Substantia nigra (tissue), 51 donors: ENCODE measurements at places on chromosomes 1 and 21.

DNA sequence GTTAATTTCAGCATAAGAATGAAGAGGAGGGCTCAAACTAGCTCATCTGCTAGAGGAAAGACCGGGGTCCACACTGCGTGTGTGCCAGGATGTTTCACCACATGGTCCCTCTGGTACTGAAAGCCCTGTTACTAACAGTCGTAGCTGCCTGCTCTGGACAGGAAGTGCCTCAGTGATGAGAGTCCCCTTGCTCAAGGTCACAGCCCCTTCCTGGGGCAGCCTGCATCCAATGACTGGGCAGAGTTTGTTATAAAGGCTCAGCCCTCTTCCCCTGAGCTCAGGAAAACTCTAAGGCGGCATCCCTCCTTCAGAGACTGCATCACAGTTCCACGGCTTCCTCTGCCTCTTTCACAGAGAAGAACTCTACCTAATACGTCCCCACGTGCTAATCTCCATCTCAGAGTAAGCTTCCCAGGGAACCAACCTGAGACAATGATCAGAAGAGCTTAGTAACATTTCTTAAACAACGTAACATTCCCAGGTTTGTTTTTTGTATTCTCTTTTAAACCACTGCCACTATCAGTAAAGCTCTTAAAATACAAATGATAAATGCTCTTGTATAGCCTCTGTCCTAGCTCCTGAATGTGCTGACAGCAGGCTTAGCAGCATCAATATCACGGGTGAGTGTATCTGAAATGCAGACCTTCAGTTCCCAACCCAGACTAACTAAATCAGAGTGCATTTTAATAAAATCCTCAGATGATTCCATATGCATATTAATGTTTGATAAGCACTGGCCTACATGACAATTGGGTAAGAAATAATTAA lies 38.0 kb upstream of the ATP1A1 start:
- DNase-seq, result no peak

DNA sequence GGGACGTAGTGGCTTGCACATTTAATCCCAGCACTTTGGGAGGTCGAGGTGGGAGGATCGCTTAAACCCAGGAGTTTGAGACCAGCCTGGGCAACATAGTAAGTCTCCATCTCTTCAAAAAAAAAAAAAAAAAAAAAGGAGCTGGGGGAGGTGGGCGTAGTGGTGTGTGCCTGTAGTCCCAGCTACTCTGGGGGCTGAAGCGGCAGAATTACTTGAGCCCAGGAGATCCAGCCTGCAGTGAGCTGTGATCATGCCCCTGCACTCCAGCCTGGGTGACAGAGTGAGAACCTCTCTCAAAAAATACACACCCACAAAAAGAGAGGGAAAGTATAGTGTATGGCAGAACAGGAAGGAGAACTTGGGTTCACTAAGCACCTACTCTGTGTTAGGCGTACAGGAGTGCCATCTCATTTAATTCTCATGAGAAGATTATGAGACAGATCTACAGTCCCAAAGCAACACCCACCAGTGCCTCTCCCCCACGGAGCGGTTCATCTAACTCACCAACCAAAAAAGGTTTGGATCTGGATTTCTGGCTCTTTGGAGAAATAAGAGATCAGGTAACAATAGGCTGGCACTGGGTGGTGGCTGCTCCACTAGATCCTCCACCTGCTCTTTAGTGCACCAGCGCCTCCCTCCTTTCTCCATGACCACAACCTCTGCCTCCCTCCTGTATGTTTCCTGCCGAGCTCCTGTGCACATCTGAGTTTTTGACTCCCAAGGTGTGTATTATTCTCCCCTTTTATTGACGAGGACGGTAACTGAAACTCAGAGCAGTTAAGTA lies 1.4 kb upstream of the TRAF5 start:
- DNase-seq, result no peak

DNA sequence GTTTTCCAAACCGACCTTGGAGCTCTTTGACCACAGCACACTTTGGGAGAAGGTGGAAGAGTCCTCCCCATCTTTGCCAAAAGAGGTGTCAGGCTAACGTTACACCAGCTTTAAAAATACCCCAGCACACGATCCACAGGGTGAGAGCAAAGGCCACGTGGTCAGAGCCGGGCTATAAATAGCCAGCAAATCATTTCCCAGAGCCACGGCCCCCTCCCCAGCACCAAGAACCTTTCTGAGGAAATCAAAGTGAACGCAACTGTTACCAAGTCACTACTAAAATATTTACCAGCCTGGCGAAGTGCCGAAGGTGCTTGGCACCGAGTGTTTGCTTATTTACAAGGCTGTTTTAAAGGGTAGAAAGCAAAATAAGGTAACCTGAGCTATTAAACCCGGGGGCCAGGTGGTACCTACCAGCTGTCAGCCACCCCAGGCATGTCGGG lies 72.4 kb downstream of the CASZ1 start:
- no peak for DNase-seq

DNA sequence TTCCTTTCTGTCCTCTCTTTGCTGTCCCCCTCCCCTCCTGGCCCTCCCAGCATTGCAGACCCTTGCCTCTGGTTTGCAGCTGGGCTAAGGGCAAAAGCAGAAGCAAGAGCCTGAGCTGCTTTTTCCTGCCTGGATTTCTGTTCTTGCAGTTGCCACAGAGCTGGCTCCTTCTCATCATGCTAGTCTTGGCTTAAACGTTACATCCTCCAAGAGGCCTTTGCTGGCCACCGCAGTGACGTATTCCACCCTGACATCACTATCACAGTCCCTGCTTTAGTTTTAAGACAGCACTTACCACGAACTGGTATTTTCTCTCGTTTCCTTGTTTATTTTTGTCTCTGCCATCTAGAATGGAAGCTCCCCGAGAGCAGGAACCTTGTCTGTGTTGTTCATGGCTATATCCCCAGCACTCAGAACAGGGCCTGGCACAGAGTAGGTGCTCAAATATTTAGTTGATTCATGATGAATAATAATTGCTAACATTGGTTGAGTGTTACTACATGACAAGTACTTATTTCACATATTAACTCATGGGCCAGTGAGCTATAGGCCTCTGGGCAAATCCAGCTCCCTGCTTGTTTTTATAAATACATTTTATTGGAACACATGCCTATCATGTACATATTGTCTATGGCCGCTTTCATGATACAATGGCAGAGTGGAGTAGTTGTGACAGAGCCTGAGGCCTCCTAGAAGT lies 13.2 kb upstream of the CSF1 start:
- DNase-seq, result no peak

GRCh38 chr21:30718239-30718909 lies at the start of gene KRTAP21-3:
Gene KRTAP21-3 (minus strand): TSS chr21:30718777. CDS start chr21:30718759, 18 bp downstream.
- no peak for DNase-seq

DNA sequence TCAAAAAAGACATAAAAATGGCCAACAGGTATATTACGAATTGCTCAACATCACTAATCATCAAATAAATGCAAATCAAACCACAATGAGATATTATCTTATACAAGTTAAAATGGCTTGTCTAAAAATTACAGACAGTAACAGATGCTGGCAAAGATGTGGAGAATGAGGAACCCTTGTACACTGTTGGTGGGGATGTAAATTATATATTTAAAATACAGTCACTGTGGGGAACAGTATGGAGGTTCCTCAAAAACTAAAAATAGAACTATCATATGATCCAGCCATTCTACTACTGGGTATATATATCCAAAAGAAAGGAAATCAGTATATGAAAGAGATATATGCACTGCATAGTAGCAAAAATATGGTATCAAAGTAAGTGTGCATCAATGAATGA lies 1037.2 kb upstream of the B3GALT2 start:
- no peak for DNase-seq

DNA sequence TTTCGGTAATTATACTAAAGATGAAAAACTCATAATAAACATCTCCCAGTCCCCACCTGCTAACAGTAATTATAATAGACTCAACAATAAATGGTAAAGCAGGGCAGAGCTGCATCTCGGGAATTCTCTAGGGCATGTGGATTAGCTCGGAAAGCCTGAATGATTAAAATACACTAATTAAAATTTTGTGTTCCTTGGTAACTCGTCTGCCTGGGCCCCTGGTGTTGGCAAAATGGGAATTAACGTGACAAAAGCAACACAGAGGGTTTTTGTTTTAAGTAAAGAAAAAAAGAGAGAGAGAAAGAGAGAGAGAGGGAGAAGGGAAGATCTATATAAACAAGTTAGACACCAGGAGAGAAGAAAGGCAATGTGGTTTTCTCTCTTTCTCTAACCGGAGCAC lies 62.1 kb downstream of the CASZ1 start:
- DNase-seq, result no peak

GRCh38 chr1:114080511-114081436 lies 72.9 kb downstream of the SYT6 start:
- DNase-seq, result no peak

DNA sequence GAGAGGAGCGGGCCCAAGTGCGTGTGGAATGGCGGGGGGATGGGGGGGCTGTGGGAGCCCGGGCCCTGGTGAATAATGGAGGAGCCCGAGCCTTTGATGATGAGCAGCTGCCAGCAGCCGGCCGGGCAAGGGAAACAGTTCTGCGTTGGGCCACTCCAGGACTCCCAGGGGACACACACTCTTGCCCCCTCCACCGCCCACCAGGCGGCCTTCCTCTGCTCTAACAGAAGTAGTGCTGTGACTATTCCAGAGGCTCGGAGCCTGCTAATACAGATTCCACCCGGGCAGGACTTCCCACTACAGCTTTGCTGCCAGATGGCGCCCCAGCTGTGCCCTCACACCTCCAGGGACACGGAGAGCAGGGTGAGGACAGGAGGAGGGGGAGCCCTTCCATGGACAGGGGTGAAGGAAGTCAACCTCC lies 48.2 kb upstream of the LRP8 start:
- DNase-seq, result no peak

DNA sequence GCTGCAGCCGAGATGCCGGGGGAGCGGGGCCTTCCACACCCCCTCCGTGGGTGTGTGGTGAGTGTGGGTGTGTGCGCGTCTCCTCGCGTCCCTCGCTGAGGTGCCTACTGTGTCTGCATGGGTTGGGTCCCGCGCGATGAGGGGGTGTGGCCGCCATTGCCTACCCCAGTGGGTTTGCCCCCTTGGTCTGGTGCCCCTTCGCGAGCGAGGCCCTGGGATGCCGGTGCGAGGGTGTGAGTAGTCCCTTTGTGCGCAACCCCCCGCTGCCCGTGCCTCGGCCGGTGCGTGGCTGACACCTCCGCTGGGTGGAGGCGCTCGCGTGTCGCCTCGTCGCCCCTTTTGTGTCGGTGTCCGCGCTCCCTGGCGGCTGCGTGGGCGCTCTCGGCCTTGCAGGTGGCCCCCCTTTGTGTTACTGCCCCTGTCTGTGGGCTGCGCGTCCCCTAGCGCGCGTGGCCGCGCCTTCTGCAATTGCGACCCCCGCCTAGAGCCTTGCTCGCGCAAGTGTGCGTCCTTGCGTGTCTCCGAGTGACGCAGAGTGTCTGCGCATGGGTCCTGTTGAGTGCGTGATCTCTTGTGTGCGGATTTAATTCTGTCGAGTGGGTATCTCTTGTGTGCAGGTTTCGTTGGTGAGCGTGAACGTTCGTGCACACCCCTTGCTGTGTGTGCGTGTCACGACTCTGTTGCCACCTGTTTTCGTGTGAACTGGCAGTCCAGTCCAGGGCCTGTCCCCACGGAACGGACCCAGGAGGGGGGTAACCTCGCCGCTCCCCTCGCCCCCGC lies 553 bp downstream of the TTC3 start:
- DNase-seq, result peak; percentile 83

- no peak for DNase-seq
These were observed 117.8 kb downstream of the DPYD start for GRCh38 chr1:97803026-97803425.

DNA sequence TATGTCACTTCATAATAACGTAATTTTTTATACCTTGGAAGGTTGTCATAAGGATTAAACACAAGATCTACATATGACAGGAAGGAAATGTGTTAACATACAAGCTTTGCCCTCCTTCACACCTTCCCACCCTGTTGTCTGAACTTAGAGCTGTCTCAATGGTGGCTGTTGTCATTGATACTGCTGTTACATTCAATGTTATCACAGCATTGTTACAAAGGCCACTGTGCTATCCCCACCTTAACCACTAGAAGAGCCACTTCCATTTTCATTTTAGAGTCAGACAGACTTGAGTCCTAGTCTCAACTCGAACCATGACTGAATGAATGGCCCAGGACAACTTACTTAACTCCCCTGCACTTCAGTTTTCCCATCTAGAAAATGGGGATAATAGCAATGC lies 31.2 kb downstream of the TAS1R2 start:
- DNase-seq, result no peak

GRCh38 chr21:25234857-25235801 lies 372.2 kb downstream of the MRPL39 start:
- DNase-seq, result no peak

DNA sequence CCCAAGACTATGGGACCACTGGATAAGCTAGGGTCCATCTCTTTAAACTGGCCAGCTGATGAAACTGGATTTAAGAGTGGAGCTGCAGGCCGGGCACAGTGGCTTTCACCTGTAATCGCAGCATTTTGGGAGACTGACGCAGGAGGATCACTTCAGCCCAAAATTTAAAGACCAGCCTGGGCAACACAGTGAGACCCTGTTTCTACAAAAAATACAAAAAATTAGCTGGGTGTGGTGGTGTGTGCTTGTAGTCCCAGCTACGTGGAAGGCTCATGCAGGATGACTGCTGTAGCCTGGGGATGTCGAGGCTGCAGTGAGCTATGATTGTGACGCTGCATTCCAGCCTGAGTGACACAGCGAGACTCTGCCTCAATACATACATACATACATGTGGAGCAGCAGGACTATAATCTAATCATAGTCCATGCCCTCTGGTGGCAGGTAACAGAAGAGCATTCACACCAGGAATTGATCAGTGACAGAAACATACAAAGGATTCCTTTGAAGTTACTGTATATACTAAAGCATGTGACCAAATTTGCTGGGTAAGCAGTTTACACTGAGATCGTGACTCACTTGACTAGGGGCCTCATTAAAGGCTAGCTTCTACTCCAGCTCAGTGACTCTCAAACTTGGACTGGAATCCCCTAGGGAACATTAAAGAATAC lies 101.5 kb upstream of the SLFNL1 start:
- no peak for DNase-seq

- no peak for DNase-seq
These were observed 3.8 kb downstream of the B4GALT2 start for GRCh38 chr1:43982808-43983207.

DNA sequence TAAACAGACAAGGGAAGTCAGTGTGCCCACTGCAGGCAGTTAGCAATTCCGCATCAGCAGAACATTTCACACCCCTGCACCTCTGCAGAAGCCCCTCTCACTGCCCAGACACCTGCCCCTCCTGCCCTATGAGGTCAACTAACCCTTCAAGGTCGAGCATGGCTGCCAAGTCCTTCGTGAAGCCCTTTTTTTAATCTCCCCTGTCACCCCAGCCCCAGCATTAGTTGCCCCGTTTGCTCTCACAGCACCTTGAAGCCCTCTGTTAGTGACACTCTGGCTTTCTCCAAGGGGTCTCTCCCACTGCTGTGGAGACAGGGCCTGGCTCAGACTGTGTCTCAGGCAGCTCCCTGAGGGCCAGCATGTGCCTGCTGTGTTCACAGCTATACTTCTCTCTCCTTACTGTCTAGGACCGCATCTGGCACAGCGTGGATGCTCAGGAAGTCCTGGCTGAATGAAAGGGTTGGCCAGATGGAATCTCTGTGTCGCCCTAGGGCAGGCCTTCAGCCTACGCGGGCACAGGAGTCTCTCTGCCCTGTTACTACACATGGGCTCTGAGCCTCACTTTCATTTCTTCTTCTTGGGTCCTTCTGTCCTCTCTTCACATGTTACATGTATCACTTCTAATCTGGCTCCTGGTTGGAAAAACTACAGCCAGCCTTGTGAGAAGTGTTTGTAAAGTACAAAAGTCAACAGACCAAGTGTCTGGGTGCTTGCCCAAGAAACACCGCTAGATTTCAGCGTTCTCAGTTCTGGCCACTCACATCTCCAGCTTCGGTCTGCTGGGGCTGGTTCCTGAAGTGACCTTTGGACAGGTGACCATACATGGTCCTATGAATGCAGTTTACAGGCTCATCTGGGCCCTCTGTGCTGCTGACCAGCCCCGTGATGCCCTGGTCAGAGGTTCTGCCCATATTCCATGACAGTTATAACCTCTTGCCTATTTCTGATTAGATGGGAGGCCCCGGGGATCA lies 19.7 kb downstream of the SLC2A1 start:
- DNase-seq, result no peak
